Fibroblast of villous mesenchyme (primary cell): ENCODE measurements at places on chromosomes 11 and 22. TPM values are rescaled to one million over a fixed set of nuclear protein-coding genes. Genes with fewer than 3 reads are reported as not detected.

The CST6 gene
- under 0.01 TPM in 1 of 2 replicates, not detected in the other for total RNA-seq

The SMTNL1 gene
- total RNA-seq: not detected in 2 replicates

The OR5T1 gene
- not detected in 2 replicates for total RNA-seq

The TNNI2 gene
- total RNA-seq: not detected in 2 replicates

The APOL2 gene
- 42.5 and 78.2 TPM in 2 replicates for total RNA-seq

The SMIM35 gene
- total RNA-seq: not detected in 2 replicates

The OSM gene
- 0.43 TPM in 1 of 2 replicates, not detected in the other for total RNA-seq

The TRPM5 gene
- not detected in 2 replicates for total RNA-seq

The SCO2 gene
- total RNA-seq: 2.6 TPM in 2 replicates

The KCNK7 gene
- under 0.01 TPM in 1 of 2 replicates, not detected in the other for total RNA-seq

The SLC7A4 gene
- total RNA-seq: 0.32 and 2.2 TPM in 2 replicates

The SYTL2 gene
- total RNA-seq: 10.8 and 28.3 TPM in 2 replicates

The TSGA10IP gene
- not detected in 2 replicates for total RNA-seq

The MS4A1 gene
- total RNA-seq: not detected in 2 replicates

The POU2F3 gene
- total RNA-seq: under 0.01 TPM in 1 of 2 replicates, not detected in the other

The MS4A6E gene
- total RNA-seq: not detected in 2 replicates

The PACSIN3 gene
- total RNA-seq: 26.7 and 39.3 TPM in 2 replicates

The CNGA4 gene
- under 0.01 and 0.43 TPM in 2 replicates for total RNA-seq

The IFITM10 gene
- total RNA-seq: 0.32 and 0.43 TPM in 2 replicates

The GLYATL1 gene
- total RNA-seq: under 0.01 TPM in 1 of 2 replicates, not detected in the other

The C11orf21 gene
- total RNA-seq: not detected in 2 replicates

The C11orf86 gene
- total RNA-seq: not detected in 2 replicates

The PATE2 gene
- total RNA-seq: 0.32 TPM in 1 of 2 replicates, not detected in the other

The OR5B3 gene
- not detected in 2 replicates for total RNA-seq

The MOV10L1 gene
- total RNA-seq: 9.7 and 10.8 TPM in 2 replicates

The NUP160 gene
- 29.3 and 29.8 TPM in 2 replicates for total RNA-seq

The SF3B2 gene
- total RNA-seq: 130 and 151 TPM in 2 replicates
